IMR-90 (cell line): ENCODE measurements at places on chromosomes 6 and 20. TPM values are rescaled to one million over a fixed set of nuclear protein-coding genes. Genes with fewer than 3 reads are reported as not detected.

FAM162B gene
- polyA plus RNA-seq = 2.9 and 4.0 TPM in 2 replicates

CNBD2 gene
- 1.7 and 2.5 TPM in 2 replicates for polyA plus RNA-seq

TCP11 gene
- polyA plus RNA-seq = 0.30 and 0.34 TPM in 2 replicates

RBBP8NL gene
- not detected in 2 replicates for polyA plus RNA-seq

F13A1 gene
- polyA plus RNA-seq = not detected in 2 replicates

ZNF334 gene
- polyA plus RNA-seq = 1.5 and 2.1 TPM in 2 replicates

ABHD16B gene
- 0.05 TPM in 1 of 2 replicates, not detected in the other for polyA plus RNA-seq

COL21A1 gene
- polyA plus RNA-seq = 0.05 TPM in 1 of 2 replicates, not detected in the other

FNDC1 gene
- polyA plus RNA-seq = 0.03 and 0.04 TPM in 2 replicates

CPXM1 gene
- polyA plus RNA-seq = 4.5 and 4.6 TPM in 2 replicates

TSBP1 gene
- polyA plus RNA-seq = not detected in 2 replicates

KHDC1 gene
- 4.1 and 5.5 TPM in 2 replicates for polyA plus RNA-seq
